NCI-H524 treated with DMSO at 0.1 percent for 48 hours (cell line): ENCODE measurements at places on chromosomes 16 and 17.

GRCh38 chr17:68343976-68344375 lies 52.7 kb downstream of the ARSG start:
- no peak for DNase-seq

- no peak for DNase-seq
These were observed 233.4 kb downstream of the STX8 start for GRCh38 chr17:9342225-9342624.

DNA sequence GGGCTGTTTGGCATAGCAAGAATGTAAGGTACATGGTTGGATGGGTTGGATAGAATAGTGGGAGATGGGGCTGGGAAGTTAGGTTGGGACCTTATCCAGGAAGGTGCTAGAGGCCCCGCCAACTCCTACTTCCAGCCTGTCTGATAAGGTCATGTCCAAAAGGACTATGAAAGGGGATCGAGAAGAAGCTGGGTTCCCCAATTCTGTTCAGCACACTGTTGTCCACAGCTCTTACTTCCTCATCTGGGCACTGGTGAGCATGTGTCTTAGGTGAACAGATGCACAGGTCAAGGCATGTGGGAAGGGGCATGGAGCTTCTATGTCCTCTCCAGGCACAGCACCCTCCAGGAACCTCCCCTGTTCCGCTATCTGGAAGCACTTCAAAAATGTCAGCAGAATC lies 5.6 kb upstream of the ULK2 start:
- DNase-seq, result no peak

- DNase-seq, result no peak
These were observed 84.9 kb downstream of the TBC1D16 start for GRCh38 chr17:79950751-79951150.

DNA sequence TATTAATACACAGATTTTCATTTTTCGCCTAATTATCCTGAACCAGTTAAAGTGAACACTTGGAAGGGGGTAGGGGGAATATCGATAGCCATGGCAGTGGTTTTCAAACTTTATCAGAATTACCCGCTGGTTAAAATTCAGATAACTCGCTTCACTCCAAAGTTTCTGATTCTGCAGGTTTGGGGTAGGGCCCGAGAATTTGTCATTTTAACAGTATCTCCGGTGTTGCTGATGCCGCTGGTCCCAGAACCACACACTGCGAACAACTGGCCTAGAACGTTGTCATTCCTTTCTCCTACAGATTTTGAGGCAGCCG lies 313 bp upstream of the NSRP1 start:
- DNase-seq, result no peak

DNA sequence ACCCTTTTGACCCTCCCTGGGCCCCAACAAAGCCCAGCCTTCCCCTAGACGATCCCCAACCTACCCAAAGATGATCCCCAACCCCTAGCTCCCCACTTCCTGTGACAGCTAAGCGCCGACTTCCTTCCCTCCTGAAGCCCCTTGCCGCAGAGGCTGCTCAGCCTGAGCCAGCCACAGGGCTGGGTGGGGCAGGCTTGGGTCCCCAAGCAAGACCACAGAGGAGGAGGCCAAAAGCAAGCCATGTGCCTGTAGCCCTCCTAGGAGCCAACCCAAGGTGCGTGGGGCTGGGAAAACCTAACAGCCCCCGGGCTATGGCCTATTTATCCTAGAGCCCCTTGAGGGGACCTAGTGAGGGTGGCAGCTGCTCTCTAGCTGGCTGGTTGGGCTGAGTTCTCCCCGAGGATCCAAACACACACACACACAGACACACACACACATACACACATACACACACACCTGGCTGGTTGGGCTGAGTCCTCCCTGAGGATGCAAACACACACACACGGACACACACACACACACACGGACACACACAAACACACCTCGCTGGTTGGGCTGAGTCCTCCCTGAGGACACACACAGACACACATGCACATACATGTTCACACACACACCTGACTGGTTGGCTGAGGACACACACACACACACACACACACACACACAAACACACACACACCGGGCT lies 4.8 kb downstream of the ARRB2 start:
- no peak for DNase-seq

- no peak for DNase-seq
These were observed 5.5 kb downstream of the CYLD start for GRCh38 chr16:50747207-50747956.

DNA sequence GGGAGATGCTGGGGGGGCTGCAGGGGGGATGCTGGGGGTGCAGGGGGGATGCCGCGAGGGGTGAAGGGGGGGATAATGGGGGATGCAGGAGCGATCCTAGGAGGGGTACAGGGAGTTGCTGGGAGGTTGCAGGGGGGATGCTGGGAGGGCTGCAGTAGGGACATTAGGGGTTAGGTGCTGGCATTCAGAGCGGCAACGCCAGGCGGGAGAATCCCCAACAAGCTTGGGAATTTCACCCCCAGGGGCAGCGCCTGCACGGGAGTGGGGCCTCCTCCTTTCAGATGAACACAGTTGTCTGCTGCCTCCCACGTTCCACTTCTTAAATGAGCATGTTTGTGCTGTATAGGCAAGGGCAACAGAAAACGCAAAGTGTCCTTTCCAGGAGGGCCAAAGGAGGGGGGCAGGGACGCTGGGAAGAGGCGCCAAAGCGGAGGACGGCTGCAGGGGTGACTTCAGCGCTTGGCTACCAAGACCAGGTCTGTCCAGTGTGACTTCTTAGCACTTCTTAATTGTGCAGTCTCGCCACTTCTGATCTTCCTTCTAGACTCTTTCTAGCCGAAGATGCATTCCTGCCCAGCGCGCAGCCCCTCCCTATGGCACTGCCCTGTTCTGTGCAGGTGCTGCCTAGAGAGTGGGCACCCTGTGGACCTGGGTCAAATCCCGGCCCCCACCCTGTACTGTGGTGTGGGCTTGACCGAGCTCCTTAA lies 2.0 kb upstream of the SLC6A4 start:
- no peak for DNase-seq

DNA sequence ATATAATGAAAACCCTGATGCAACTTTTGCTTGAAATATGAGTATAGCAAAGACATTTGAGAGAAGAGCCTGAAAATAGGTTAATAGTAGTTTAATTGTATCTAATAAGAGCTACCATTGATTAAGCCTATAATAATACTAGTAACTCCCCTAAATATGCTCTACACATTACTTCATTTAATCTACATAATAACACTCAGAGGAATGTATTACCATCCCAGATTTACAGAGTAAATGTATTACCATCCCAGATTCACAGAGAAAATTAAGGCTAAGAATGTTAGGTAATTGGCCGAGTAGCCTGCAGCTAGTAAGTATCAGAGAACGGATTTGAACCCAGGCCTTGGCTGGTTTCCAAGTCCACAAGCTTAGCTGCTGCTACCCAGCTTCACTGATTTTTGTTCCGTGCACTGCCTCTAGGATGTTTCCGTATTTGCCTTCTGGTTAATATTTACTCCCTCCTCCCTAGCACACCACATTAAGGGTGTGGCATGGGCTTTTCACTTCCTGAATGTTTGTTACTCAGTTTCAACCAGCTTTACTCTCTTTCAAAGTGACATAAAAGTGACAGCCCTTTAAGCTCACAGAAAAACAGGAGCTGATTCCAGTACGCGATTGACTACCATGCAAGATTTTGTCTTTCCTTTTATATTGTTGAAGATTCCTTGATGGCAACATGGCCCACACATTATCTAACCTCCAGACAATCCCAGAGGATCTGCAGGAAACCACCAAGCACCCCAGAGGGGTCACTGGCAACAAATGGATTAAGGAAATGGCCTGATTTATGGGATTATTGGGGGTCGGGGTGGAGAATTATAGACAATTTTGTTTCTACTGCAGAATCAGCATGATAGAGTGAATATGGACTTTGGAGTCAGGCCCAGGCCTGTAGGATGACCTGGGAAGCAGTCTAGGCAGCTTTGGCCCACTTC lies 26.7 kb upstream of the TOX3 start:
- DNase-seq, result no peak
